ENCODE measurements at places on chromosomes 7 and 10.

- DNase-seq = no peak
Observed at GRCh38 chr7:130146693-130147405, 58.4 kb downstream of the TMEM209 start.

- no peak for DNase-seq
Observed at GRCh38 chr10:117486606-117487005, 55.9 kb upstream of the EMX2 start.

- DNase-seq = no peak
Observed at GRCh38 chr10:101453318-101453717, 99.4 kb downstream of the BTRC start.

GRCh38 chr10:101311185-101312066, 42.5 kb upstream of the BTRC start:
- DNase-seq = no peak

DNA sequence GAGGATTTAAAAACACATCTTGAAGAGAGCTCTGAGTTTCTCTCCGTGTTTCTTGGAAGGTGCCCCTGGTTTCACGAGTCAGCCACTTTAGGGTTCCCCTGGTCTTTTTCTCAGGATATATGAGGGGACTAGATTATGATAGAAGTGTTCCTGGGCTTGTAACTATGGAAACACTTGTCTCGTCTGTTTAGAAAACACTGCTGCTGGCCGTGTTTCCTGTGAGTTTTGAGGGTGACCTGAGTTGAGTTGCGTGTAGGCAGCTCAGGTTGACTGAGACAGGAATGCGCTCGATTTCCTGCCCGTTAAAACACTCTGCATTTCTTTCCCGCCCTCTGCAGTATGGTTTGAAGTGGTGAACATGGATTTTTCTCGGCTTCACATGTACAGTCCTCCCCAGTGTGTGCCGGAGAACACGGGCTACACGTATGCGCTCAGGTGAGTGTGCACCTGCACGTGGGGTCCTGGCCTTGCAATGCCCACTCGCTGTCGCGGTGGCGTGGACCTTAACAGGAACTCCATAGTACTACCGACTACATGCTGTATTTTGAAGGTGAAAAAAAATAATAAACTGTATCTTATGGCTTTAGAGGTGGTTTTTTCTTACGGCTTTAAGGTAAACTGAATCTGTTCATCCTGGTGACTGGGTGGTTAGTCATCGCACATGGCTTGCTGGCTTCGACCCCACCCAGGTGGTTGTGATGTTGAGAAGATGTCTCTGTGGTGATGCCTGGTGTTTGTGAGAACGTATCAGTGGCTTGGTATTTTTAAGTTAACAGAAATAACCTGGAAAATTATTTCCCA, at the start of gene SUN1:
TSS of gene SUN1 (plus strand) at position 310 of the 801 bp plus-strand sequence. CDS start at position 359, 49 bp downstream.
- DNase-seq = peak; percentile 82

DNA sequence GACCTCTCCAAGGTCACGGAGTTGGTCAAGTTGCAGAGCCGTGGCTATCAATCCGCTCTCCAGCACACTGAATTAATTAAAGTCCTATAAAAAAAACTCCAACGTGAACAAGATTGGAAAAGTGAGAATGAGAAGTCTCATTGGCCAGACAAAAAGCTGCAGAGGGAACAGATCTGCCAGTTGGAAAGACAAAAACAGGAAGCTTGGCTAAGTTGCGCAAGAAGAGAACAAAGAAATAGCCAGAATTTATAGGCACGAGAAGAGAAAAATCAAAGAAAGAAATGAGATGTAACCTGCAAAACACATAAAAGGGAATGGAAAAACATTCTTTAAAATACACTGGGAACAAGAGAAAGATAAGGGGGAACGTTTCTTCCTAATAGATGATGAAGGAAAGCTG, 45.7 kb upstream of the CRTAC1 start:
- no peak for DNase-seq

DNA sequence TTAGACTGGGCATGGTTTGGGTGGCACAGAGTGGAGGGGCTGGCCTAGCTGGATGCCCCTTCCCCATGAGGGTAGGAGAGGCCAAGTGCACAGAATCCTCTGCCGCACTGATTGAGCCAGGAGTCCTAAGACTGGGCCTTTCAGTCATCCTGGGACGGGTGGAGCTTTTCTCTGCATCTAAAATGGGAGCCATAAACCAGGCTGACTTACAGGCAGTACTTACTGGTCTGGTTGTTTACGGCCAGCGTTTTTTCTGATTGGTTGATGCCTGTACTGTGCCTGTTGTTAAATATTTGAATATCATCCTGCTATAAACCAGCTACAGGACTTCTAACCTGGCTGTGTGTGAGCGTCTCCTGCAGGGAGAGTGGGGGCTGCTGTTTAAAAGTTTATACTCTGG, 107.8 kb downstream of the CDH23 start:
- no peak for DNase-seq

GRCh38 chr7:65251851-65252620, 121.6 kb upstream of the ZNF92 start:
- DNase-seq = no peak

- no peak for DNase-seq
Observed at GRCh38 chr7:27263781-27264180, 21.2 kb downstream of the EVX1 start.

- no peak for DNase-seq
Observed at GRCh38 chr7:157759246-157759805, 422.5 kb downstream of the DNAJB6 start.

GRCh38 chr7:156220078-156220605, 407.9 kb upstream of the SHH start:
- DNase-seq = no peak

GRCh38 chr7:64206903-64207302, at the start of gene ZNF735:
ZNF735 (plus strand) TSS chr7:64207203; CDS start chr7:64207203, 0 bp downstream.
- no peak for DNase-seq

GRCh38 chr10:101065481-101066145, 3.8 kb downstream of the KAZALD1 start:
- DNase-seq = no peak

DNA sequence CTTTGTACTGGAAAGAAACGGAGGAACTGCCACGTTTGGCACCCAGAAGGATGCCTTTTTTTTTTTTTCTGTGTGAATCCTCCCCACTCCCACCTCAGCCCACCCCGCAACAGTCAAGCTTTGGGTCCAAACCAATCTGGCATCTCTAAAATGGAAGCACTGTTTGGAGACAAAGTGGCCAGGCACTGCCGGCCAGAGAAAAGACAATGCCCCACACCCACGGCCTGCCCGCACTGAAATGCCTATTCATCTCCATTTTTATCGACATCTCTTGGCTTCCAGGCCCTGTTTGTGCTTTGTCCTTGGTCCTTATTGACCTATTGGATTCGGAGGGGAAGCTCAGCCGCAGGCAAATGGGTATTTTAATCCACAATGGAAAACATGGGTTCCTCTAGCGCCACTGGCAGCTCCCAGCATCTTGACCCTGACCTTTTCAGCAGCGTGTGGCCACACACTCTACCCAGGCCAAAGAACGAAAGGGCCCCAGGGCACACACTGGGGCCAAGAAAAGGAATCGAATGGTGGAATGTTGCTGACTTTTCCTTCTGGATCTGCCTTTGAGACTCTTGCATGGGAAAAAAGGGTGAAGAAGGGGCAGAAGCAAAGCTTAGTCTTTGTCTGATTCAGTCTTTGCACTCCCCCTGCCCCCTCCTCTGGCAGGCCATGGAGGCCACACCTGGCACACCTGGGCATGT, 162.6 kb upstream of the CDCA7L start:
- no peak for DNase-seq

- DNase-seq = no peak
Observed at GRCh38 chr7:47584536-47584895, 2.6 kb upstream of the TNS3 start.

GRCh38 chr7:41275255-41275654, 427.6 kb downstream of the INHBA start:
- no peak for DNase-seq

DNA sequence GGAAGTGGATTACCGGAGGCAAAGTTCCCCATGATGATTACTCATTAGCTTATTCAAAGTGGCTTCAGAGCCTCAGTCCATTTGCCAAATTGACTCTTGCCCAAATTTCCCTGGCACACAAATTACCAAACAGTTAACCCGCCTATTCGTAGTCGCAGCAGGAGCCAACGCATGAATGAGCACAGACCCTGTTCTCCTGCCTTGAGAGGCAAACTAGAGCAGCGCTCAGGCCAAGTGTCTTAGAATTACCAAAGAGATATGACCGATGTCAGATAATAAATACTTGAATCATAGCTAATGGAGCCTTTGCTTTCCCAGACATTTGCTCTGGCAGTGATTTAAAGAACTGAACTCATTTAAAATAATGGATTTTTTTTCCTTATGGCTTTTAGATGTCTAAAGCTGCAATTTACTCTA, 64.9 kb downstream of the CTTNBP2 start:
- DNase-seq = no peak

GRCh38 chr7:155057076-155057475, 13.0 kb upstream of the HTR5A start:
- DNase-seq = no peak

GRCh38 chr10:71770255-71770654, 3.1 kb downstream of the VSIR start:
- no peak for DNase-seq

- DNase-seq = no peak
Observed at GRCh38 chr7:120951826-120952225, 1.2 kb downstream of the ING3 start.

- DNase-seq = no peak
Observed at GRCh38 chr10:9545073-9545472, 1472.6 kb upstream of the CELF2 start.

GRCh38 chr7:132257253-132257652, 319.0 kb downstream of the PLXNA4 start:
- DNase-seq = no peak

GRCh38 chr7:80412842-80413241, 99.0 kb downstream of the GNAT3 start:
- no peak for DNase-seq

DNA sequence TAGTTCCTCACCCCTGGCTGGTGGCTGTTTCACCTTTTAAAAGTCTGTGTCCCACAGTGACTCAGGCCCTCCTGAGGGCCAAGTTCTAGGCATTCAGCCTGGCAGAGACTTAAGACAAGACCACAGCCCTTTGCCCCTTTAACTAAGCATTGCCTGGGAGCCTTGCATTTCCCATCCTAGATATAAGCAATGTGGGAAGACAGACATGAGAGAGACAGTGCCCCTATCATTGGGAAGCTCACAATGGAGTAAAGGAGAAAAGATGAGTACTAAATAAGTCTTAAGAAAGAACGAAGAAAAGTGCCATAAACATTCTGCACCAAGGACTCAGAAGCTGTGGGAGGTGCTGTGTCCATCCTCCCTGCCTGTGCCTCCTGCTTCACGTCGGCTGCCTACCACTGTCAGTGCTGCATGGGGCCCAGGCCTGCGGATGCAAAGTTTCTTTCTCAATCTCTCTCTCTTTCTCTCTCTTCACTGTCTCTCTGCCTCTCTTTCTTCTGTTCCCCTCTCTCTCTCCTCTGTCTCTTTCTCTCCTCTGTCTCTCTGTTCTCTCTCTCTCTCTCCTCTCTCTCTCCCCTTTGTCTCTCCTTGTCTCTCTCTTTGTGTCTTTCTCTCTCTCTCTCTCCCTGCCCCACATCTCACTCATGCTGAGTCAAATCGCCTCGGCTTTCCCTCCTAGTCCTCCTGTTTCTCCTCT, 21.5 kb downstream of the GPRIN2 start:
- DNase-seq = no peak

- no peak for DNase-seq
Observed at GRCh38 chr10:122637376-122637775, 62.3 kb downstream of the C10orf120 start.

DNA sequence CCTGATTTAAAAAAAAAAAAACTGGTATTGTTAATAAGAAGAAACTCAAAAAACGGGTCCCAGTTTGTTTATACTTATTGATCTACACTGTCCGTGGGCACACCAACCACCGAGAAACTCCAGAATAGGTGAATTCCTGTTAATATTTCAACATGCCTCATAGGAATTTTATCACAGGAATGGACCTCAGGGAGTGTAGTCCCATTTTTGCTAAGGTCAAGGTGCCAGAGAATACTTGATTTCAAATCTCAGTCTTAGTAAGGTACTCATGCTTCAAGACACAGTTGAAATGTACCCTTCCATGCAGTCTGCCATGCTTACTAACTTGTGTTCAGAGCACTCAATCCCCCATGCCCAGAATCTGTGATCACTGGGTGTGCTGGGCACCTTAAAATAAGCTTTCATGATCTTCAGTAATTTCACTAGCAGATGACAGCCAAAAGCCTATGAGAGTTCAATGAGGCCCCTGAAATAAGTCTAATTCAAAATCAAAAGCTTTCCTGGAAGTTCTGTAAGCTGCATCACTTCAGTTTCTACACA, 385.7 kb downstream of the TNS3 start:
- no peak for DNase-seq

GRCh38 chr7:115910541-115911164, 119.9 kb downstream of the TFEC start:
- DNase-seq = peak; percentile 2

GRCh38 chr10:86700851-86701617, 32.7 kb downstream of the LDB3 start:
- no peak for DNase-seq

DNA sequence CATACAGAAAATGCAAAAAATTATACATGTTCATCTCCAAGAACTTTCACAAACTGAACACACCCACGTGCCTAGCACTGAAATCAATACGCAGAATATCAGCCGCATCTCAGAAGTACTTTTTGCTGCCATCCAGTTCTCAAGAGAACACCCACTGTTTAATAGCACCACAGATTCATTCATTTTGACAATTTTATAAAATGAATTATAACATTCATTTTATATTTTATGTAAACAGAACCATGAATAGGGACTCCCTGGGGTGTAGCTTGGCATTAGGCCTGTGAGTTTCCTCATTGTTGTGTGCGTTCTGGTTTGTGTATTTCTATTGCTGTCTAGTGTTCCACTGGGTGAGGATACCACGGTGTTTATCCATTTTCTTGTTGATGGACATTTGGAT, 77.3 kb upstream of the PIP4K2A start:
- no peak for DNase-seq

- DNase-seq = no peak
Observed at GRCh38 chr10:44818701-44819127, 92.4 kb upstream of the TMEM72 start.

GRCh38 chr7:32093415-32094408, 23.5 kb upstream of the PDE1C start:
- DNase-seq = no peak

GRCh38 chr10:106336874-106337273, 827.6 kb downstream of the SORCS1 start:
- no peak for DNase-seq

DNA sequence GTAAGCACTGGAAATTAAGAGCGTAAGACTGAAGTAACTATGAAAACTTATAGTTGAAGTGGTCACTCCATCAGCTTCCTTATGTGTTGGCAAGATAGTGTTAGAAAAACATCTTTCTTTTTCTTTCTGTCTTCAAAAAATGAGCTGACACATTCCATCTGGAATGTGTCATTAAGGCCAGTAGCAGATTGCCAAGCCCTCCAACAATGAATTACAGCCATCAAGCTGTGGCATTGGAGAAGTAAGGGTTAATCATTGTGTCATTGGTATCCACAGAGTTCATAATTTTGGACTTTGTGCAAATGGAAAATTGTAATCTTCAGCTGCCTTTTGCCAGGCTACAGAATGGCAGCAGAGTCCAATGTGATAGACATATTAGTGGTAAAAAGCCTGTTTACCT, 926.3 kb downstream of the NRG3 start:
- DNase-seq = no peak
